Stimulated activated CD8-positive, alpha-beta memory T cell treated with anti-CD3 and anti-CD28 coated beads, Interleukin-4, amount 100 ng/mL, for 48 hours (primary cell): ENCODE measurements at places on chromosomes 2 and 18.
A peak's percentile ranks its signal among the peaks of the same experiment; 100 is the strongest.

GRCh38 chr2:22812065-22812680 is 572.8 kb upstream of the KLHL29 start:
- no peak for DNase-seq

GRCh38 chr2:38690499-38691420 is 24.8 kb downstream of the GALM start:
- no peak for DNase-seq

- peak; percentile 10 for DNase-seq
Observed at GRCh38 chr2:23460228-23460627, 75.2 kb downstream of the KLHL29 start.

DNA sequence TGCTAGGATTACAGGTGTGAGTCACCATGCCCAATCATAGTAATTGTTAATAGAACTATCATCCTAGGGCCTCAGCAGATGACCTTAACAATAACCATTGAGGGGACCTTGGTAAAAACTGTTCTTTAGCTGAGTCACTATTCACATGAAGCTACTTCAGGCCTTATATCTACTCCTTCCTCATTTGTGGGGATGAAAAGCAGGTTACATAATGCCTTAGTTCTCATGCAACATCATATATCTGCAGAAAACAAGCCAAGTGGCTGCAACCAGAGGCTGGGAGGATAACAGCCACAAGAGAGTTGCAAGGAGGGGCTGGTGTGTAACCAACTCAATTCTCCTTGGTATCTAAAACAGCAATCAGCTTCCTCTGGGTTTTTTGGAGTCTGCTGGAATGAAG is 445.4 kb downstream of the NBAS start:
- no peak for DNase-seq

GRCh38 chr2:179701524-179702110 is 159.8 kb downstream of the ZNF385B start:
- DNase-seq: no peak

DNA sequence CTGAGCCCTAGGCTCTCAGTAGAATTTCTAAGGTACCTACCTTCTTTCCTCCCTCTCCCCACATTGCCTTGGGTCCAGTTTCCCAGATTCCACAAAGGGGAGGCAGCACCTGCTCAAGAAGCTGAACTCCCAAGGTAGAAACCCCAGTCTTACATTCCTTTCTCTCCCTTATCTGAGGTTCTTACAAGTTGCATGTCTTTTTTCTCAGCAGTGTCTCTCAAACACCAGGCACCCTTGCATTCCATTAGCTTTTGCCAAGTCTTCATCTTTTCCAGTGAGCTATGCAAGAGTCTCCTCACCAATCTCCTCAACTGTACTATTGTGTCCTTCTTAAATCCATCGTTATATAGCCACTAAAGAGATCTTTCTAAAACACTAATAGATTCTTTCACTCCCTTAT is 4.1 kb upstream of the NT5C1B start:
- no peak for DNase-seq

DNA sequence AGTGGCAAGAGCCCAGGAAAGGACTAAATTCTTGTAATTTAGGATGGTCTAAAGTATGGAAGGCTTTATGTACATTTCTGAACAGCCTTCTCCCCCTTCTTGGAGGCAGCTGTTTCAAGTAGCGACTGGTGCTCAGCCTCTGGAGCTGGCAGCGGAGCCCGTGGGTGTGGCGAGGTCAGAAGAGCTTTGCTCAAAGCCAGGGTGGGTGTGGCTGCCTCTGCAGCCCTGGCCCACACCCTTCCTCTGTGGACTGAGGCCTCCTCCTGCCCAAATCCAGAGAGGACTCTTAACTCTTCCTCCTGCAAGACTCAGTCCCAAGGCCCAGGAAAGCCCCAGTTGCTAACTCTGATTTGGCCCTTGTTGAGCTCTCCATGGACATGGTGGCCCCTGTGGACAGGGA is 202.1 kb upstream of the REV1 start:
- DNase-seq: no peak

- no peak for DNase-seq
Observed at GRCh38 chr2:43469094-43469493, 126.7 kb downstream of the THADA start.

GRCh38 chr2:33505966-33506365 is 29.5 kb downstream of the RASGRP3 start:
- DNase-seq: no peak

- DNase-seq: no peak
Observed at GRCh38 chr18:72539901-72540300, 4.2 kb downstream of the CBLN2 start.

- no peak for DNase-seq
Observed at GRCh38 chr2:220315098-220315823, 687.8 kb downstream of the SLC4A3 start.

GRCh38 chr2:119826370-119826961 is 66.7 kb downstream of the PTPN4 start:
- peak; percentile 45 for DNase-seq

GRCh38 chr2:216327447-216327935 is 44.8 kb downstream of the MARCHF4 start:
- DNase-seq: no peak

DNA sequence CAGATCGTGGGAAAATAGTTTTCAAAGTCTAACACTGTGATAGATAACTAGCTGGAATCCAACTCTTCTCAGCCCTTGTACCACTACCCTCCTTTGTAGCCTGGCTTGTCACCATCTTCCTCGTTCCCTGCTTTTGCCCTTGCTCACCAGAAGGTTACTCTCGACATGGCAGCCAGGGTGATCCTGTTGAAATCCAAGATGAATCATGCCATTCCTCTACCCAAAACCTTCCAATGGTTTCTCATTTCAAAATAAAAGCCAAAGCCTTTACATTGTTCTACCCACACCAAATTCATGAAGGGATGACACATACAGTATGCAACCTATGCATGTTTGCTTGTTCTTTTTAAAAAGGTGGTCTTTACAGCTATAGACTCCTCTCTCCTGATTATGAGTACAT is 45.7 kb downstream of the STAT4 start:
- DNase-seq: no peak

DNA sequence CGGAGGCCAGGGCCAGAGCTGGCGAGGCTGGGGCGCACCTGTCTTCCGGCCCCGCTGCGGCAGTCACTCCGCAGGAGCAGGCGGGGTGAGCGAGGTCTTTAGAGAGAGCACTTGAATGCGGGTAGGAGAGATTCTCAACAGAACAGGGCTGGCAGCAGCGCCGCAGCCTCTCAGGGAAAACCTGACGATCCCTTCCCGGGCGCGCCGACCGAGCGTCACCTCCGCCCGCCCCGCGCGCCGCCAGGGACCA is 526 bp downstream of the PRKRA start:
- no peak for DNase-seq

- no peak for DNase-seq
Observed at GRCh38 chr2:10289891-10290290, 12.8 kb upstream of the HPCAL1 start.

DNA sequence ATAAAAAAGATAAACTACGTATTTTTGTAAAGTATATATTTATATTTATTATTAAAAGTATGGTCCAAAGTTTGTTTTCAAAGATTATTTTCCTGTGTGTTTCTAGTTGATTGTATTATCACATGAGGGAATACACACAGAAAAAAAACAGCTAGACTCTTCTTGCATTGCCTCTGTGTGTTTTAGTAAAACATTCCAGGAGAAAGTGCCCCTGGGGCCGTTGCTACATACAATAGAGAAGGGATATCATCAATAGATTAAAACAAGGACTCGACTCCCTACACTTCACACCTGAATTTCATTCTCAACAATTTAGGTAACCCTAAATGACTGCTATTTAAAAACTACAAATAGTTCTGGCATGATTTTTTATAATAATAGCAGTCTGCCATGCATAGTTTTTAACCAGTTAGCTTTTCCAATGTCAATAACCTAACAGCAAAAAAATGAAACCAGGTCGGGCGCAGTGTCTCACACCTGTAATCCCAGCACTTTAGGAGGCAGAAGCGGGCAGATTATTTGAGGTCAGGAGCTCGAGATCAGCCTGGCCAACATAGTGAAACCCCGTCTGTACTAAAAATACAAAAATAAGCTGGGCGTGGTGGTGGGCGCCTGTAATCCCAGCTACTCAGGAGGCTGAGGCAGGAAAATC is 171.3 kb downstream of the DNAH6 start:
- DNase-seq: no peak

GRCh38 chr2:1793001-1793867 is 48.9 kb upstream of the PXDN start:
- DNase-seq: no peak

DNA sequence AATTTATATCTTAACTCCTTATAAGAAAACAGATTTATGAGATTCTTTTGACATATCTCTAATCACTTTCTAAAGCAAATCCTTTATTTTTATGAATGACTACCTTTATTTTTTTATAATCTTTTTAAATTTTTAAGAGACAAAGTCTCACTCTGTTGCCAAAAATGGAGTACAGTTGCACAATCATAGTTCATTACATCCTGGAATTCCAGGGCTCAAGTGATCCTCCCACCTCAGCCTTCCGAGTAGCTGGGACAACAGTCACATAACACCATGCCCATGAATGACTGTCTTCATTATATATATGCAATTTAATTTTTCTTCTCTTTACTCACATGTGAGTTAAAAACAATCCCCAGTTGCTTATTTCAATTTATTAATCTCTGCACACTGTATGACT is 21.7 kb downstream of the ACADL start:
- DNase-seq: no peak

GRCh38 chr2:241532733-241533601 is 24.6 kb upstream of the STK25 start:
- no peak for DNase-seq

DNA sequence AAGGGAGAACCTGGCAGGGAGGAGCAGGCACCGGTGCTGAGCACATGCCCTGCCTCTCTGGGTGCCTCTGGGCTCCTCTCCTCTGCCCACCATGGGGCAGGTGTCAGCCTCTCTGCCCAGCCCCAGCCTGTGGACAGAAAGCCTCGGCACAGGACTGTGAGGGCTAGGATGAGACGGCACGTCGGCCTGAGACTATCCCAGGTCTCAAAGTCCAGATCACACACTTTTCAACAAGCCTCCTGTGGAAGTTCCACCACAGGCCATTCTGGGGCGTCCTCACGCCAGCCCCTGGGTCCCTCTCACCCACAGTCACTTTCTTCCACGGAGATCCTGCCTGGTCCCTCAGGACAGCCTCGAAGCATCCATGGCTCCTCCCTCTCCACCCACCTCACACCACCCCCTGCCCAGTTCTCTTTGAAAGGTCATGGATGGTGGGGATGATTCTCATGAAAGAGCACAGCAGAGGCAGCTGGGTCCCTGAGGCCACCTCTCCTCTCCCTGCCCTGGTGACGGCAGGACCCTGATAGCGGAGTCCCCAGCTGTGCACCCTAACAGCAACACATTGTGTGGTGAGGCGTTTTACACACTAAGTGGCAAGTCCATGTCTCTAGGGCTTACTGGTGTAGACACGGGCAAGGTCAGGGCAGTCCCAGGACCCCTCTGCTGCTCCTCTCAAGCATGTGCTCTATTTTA is 569.4 kb upstream of the SALL3 start:
- no peak for DNase-seq

DNA sequence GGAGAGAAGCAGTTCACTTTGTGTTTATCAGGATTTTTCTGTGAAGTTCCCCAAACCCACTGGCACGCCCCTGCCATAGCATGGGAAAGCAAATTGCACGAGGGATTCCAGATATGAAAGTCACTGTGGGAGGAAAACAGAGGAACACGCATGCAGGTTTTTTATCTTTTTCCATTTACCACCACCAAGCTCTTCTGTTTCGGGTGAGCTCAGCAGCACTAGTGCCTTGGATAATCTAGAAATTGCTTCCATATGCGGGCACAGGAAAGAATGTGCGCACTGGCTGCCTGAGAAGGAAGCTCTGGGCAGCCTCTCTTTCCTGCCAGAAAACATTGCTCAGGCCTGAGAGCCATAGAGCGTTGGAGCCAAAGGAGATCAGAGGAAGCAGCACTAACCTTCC is 65.9 kb upstream of the WIPF1 start:
- DNase-seq: no peak

- no peak for DNase-seq
Observed at GRCh38 chr18:56289381-56289780, 349.0 kb downstream of the TXNL1 start.

DNA sequence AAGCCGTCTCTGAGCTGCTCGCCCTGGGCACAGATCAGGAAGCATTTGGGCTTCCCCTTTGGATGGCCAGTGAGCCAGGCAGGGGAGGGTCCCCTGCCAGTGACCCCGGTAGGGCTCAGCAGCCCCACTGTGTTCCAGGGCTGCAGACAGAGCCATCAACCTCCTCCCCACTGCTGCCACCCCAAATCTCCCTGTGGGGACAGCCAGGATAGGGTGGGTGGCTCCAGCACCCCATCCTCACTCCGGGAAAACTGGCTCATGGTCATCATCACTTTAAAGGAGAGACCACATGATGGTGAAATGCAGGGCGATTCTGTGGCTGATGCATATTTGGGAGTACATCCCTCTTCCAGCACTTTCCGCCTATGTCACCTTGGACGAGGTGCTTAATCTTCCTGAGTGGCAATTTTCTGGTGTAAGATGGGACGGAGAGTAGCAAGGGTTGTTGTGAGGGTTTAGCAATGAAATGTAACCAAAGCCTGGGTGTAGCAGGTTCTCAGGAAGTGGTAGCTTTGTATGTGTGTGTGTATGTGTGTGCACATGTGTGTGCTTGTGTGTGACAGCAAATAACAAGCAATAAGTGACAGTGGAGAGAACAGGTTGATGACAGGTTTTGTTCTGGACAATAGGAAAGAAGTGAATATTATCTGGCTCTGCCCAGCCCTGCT is 61.8 kb downstream of the ACAA2 start:
- no peak for DNase-seq

DNA sequence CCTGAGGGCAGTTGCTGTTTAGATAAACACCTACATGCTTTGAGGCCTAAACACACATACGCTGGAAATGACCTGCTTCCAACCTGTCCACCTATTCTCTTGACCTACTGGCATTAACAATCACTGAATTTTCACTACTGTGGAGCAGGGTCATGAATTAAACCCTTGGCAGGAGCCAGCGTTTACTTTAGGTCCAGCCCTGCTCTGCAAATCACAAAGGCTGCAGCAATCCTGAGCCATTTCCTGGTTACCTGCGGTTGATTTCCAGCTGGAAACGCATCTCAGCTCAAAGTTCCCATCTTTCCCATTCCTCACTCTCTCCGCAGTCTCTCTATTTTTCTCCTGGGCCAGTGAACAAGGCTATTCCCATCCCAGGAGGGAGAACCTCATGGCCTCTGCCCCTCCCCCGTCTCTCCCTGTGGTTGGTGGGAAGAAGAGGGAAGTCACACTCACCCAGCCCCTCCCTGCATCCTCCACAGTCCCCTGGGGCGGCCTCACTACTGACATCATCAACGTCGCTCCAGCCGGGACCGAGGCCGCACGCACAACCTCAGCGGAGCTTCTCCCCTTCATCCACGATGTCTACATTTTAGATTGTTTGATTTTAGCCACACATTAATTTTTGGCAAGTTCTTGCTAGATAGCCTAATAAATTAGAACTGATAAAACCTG is 84.5 kb upstream of the SNTG2 start:
- DNase-seq: no peak

- no peak for DNase-seq
Observed at GRCh38 chr2:235080101-235080500, 128.3 kb downstream of the SH3BP4 start.

- DNase-seq: no peak
Observed at GRCh38 chr18:40414155-40414754, 1540.8 kb upstream of the PIK3C3 start.

- DNase-seq: no peak
Observed at GRCh38 chr2:172456002-172456401, 28.6 kb downstream of the ITGA6 start.

GRCh38 chr2:39375917-39376316 is 61.2 kb downstream of the MAP4K3 start:
- no peak for DNase-seq

GRCh38 chr2:36511858-36512603 is 85.9 kb downstream of the FEZ2 start:
- no peak for DNase-seq

- DNase-seq: no peak
Observed at GRCh38 chr2:45768208-45768607, 116.7 kb downstream of the PRKCE start.
